ENCODE measurements at places on chromosomes 5 and 9.

DNA sequence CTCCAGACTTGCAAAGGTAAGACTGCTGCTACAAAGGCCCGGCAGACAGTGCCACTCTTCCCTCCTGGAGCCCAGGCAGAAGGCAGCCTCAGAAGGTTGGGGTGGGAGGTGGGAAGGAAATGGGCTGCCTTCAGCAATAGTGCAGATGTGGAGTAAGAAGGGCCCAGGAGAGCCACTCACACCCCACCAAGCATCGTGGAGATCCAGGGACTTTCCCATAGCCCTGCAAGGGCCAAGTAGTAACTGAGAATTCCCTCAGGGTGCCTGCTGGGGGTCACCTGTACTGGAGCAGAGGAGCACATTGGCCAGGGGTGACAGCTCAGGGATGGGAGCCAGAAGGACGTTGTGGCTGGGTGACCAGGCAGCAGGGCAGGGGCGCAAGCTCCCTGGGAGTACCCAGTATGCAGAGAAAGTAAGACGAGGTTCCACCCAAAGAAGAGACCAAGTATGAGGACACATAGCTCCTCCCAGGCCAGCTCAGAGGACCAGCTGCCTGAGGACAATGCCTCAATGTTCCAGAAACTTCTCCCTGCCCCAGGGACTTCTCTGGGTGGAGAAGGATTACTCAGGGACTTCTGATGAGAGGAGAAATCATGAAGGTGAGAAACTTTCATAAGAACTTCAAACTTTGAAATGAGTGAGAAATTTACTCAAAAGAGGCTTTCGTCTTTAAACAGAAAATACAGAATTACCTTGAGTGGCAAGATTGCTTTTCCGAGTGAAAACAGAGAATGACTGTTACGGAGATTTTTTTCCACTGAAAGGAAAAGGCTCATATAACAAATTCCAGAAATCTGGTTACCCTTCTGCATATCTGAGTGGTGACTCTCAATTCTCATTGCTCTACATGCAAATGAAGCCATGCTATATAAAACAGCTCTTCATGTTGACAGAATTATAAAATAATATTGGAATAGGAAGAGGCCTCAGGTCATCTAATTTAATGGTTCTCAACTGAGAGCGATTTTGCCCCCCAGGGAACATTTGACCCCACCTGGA, 87.9 kb upstream of the TRIO start:
- no peak for DNase-seq

- no peak for DNase-seq
These were observed 123.7 kb upstream of the FBXL17 start for GRCh38 chr5:108505608-108506007.

- DNase-seq = no peak
These were observed 281.5 kb downstream of the GADD45G start for GRCh38 chr9:89886281-89886700.

DNA sequence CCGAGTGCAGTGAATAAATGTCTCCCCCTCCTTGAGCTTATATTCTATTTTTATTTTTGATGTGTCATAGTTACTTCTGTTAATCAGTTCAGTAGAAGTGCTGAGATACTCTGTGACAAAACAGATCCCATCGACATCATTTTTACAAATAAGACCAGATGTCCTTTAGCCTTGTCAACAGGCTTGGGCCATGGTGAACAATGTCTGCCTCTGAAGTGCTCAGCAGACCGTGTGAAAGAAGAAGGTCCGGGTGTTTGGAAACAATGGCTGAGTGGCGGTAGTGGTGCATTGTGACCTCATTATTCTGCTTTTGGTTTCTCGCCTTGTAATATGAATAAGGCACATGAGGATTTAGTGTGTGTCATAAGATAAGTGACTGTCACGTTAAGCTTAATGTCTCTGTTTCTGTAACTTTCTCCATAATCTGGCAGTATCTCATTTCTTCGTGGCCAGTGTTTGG, 71.2 kb downstream of the SYK start:
- DNase-seq = no peak

- no peak for DNase-seq
These were observed 172.0 kb downstream of the NSG2 start for GRCh38 chr5:174217527-174217926.

DNA sequence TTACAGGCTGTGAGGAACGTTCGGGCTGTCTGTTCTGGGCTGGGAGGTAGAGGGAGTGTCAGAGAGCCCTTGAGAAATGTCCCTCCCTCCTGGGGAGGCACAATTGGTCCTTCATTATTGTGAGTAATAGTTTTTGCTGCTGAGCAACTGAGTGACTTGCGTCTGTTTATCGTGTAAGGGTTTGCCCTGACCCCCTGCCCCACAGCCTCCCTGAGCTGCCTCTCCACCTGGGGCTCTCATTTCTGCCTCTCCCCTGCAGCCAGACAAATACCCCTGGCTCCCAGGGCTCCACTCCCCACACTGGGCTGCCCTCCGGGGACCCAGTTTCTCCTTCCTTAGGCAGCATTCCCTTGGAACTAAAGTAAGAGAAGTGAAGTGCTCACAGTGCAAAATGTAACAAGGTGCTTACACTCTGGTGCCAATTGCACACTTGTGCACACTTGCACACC, 174.9 kb upstream of the MVB12B start:
- DNase-seq = no peak

DNA sequence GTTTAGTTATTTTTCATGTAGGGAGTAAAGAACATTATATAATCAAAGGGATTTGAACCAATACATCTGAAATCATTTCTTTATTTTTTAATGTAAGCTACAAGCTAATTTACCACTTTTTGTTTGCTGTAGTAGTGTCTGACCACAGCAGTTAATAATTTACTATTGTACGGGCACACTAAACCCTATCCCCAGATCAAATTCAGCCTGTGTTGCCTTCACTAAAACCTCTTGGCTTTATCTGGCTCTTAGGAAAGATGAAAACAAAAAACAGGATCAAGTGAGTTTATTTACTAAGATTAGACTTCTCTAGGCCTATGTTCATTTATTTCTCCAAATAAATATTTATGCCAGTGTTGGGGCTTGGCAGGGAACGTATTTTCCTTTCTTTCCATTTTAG, 384.1 kb downstream of the EBF1 start:
- no peak for DNase-seq

DNA sequence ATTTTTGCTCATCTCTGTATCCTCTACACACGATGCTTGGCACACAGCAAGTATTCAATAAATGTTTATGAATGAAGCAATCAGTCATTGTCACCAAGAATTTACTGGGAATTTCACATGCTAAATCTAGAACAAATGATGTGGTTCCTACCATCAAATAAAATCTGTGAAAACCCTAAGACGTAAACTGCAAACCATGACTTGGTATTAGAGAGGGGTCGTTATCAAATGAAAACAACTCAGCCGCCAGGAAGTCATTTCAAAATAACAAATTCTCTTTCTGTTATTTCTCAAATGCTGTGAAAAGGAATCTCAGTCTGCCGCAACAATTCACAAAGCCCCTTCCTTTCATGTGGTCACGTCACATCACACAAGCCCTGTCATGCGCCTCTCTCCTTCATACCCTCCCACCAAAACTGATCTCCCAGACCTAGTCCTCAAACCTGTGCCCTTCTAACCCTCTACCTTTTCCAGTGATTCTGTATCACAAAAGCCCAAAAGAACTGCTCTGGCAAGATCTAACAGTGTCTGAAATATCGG, 173.6 kb downstream of the DEPDC1B start:
- DNase-seq = no peak

DNA sequence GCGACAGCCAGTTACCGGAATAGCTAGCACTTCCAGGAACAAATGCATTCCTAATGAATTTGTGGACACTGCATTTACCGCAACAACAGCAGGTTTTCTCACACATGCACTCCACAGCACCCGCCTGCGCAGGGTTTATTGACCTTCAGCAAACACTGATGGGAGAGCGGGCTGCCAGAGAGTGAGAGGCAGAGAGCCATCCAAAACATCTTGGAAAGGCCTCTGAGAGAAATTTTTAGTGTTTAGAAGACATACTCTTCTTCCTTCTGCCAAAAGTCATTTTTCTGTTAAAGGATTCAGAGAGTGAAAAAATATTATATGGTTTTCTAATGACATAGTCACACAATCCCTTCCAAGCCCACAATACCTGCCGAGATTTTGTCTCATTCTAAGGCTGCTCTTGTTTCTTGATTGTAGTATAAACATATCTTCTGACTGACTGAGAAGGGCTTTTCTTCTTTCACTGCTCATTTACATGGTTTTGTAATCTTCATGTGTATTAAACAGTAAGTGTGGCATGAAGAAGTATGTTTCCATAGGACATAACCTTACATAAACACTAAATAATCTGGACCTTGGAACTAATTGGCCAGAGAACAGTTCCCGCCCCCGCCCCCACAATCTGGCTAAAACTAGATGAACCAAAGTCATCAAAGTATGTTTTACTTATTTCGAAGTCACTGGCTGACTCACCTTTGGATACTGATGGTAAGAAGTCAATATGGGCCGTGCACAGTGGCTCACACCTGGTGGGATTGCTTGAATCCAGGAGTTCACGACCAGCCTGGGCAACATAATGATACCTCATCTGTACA, 432.5 kb upstream of the MEF2C start:
- no peak for DNase-seq

DNA sequence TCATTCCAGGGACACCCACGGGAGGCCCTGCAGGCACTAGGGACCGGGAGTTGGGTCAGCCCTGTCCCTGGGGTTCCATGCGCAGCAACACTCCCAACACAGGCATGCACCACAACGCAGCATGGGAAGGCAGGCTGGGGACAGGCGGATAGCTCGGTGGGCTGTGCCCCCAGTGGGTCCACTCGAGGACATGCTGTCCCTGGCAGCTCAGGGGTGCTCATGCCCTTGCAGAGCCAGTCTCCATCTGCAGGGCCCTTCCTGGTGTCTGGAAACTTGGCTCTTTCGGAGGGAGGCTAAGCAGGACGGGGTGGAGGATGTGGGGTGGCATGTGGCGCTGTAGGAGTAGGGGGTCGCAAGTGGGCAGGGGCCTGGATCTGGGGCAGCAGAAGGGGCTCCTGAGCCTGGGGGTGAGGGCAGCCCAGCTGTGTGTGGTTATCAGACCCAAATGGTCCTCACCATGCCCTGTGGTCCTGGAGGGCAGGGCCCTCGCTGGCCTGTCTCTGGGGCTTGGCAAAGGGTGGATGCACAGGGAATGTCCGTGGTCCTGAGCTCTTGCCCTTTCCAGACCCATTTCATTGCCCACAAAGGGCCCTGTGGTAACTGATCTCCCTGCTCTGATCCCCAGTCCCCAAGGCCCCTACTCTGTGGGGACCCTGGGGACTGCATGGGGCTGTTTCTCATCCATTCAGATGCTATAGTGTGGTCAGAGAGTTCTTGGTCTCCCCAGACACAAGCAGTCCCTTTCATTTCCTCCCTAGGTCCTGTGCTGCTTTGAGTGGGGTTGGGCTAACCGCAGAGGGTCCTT, 90.3 kb upstream of the PHYKPL start:
- no peak for DNase-seq

DNA sequence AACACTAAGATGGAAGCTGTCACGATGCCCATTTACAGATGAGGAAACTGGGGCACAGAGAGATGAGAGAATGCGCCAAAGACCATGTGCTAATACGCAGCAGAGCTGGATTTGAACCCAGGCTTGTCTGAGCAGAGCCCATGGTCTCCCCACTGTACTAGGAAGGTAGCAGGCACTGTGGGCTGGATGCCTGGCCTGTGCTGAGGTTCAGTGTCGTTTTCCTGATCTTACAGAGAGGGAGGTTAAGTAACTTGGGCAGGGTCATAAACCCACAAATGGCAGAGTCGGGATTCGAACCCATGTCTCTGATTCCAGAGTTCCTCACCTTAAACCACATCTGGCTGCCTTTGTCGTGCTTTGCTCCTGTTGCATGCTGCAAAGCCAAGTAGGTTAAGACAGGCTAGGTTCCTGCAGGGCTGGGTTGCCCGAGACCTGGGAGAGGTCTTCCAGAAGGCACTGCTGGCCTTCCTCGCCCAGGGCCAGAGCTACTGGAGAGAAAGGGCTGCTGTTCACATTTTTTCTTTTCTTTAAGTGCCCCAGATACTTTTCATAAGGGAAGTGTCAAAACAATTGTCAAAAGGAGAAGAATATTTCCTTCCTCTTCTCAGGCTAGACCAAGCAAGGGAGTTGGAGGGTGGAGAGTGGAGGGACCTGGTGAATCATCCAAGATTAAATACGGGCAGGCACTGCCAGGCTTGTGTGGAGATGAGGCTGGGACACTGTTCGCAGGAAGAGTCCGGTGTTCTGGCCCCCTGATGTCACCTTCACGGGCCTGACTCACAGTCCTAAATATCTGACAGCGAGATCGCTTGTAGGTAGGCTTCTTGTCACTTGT, 3.2 kb downstream of the NEK6 start:
- DNase-seq = no peak

- no peak for DNase-seq
These were observed 20.1 kb downstream of the SREK1 start for GRCh38 chr5:66164044-66164790.

GRCh38 chr5:77669677-77670076, 31.2 kb upstream of the OTP start:
- no peak for DNase-seq

- DNase-seq = no peak
These were observed 76.6 kb downstream of the RORB start for GRCh38 chr9:74573640-74574191.

DNA sequence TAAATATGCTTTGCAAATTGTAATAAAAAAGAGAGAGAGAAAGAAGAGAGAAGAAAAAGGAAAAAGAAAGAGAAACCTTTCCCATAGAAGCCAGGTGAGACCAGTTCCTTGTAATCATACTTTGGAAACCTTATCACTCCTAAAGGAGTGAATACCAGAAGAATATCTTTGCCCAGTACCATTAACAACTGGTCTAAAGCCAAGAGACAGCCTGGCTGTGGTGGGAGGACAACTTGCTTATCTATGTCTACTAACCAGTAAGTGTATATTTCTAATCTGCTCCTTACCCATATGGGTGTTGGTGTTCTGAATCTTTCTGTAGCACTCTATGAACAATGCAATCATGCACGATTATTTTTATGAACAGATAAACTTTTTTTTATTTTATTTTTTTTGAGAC, 10.5 kb upstream of the TXN start:
- no peak for DNase-seq

GRCh38 chr5:122121479-122122465, 7.6 kb upstream of the ZNF474 start:
- DNase-seq = no peak

DNA sequence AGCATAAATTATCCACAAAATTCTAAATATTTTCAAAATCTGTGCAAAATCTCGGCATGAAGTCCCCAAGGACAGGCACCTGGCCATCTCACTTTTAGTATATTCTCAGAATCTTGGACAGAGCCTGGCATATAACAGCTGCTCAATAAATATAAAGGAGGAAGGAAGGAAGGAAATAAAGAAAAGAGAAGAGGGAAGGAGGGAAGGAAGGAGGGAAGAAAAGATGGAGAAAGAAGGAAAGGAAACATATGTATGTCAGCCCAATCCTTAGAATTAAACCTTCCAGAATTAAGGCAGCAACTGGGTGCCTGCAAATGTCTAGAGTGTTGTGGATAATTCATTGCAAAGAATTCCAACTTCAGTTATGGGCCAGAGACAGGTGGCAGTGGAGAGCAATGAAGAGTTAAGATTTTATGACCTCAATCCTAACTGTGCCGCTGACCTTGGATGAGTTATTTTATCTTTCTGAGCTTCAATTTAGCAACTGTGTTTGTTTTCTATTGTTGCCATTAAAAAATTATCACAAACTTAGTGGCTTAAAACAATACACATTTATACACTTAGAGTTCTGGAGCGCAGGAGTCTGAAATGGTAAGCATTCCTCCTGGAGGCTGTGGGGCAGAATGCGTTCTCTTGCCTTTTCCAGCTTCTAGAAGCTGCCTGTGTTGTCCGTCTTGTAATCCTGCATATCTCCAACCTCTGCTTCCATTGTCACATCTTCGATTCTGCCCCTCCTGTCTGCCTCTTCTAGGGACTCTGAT, 200.9 kb upstream of the MSX2 start:
- DNase-seq = no peak

- DNase-seq = no peak
These were observed 1271.6 kb downstream of the CDH12 start for GRCh38 chr5:21581508-21581907.

Data from stimulated activated CD8-positive, alpha-beta memory T cell treated with anti-CD3 and anti-CD28 coated beads, Interleukin-15, amount 100 ng/mL, for 24 hours (primary cell).